Stimulated activated CD8-positive, alpha-beta memory T cell treated with anti-CD3 and anti-CD28 coated beads, Interleukin-15, amount 100 ng/mL, for 1 hour (primary cell): ENCODE measurements at places on chromosomes 6 and 20.

GRCh38 chr6:143601504-143601903, 76.3 kb upstream of the PHACTR2 start:
- no peak for DNase-seq

GRCh38 chr20:516799-517198, 26.8 kb downstream of the CSNK2A1 start:
- no peak for DNase-seq

DNA sequence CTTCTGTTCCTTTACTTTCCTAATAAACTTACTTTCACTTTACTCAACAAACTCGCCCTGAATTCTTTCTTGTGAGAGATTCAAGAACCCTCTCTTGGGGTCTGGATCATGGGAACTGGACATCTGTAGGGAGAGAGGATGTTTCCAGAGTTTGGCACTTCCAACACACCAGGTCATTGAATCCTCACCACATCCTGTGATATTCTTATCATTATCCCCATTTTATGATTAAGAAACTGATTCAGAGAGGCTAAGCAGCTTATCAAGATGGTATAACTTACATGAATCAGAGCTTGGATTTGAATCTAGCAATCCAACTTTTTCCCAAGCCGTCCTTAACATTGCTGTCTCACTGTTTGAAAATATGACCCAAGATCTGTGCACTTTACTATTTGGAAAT, 15.5 kb downstream of the PPIL6 start:
- DNase-seq: no peak

DNA sequence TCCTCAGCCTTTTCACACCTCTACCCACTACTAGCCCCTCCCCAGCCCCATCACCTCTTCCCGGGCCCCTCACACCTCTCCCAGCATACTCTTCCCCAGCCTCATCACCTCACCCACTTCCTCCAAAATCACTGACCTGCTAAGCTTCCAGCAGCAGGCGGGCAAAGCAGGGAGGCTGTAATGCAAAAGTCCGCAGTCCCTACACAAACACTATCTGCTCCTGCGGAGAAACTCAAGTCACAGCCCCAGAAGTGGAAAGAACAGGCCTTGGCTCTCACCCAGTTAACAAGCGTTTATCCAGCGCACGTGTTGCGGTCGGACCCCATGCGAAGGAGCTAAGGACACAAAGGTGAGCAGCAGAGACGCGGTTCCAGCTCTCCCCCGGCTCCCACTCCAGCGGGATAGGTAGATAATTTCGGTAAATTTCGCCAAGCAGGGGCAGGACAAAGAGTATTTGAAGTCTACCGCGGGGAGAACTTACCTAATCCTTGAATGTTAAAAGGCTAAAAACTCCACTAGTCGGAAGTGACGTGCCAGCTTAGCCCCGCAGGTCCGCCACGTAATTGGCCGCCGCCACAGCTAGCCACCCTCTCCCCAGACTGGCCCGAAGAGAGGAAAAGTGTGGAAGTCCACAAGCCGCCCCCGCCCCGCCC, 728 bp upstream of the TRIM39 start:
- peak; percentile 46 for DNase-seq

DNA sequence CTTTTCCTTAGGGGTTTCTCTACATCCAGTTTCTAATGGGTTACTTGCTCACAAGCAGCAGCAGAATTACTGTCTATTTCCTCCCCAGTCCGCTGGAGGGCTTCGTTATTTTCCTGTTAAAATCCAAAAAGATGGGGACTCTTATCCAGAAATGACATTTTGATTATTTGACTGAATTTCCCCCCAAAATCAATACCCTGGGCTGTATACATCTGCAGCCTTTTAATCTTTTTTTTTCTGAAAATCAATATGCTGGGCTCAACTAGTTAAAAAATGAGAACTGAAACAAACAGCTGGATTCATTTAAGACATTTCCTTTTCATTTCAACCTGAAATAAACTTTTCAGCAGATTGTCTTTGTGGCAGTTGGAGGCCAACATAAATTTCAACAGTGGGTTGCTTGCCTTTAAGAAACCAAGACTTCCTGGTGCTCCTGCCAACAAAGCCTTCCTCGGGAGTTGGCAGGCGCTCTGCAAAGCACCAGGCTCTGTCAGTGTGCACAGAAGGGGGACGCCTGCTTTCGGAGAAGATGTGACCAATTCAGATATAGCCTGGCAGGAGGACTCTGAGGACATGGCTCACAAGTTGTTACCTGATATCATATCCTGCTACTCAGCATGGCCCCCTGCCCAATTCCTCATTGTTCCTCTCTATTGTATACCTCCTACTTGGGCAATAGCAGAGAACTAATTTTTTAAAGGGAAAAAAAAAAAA, 204.7 kb upstream of the ARG1 start:
- DNase-seq: no peak

- DNase-seq: no peak
Observed at GRCh38 chr6:36028088-36028876, 674 bp downstream of the MAPK14 start.

DNA sequence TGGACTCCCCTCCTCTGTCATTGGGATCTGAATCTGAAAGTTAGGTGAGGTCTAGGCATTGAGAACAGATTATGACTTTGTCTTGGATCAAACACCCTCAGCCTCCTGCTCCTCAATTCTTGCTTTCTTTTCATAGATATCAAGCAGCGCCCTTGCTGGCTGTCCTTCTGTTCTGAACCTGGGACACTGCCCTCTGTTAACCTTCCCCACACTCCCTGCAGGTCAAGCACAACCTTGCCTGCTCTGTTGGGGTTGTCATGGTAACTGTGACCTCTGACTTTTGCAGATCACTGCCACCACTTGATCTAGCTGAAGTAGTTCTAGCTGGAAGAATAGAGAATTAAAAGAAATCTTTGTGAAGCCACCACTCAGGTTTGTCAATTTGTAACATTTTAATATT, 16.4 kb upstream of the MICA start:
- DNase-seq: no peak

GRCh38 chr6:5237805-5238204, 22.9 kb downstream of the LYRM4 start:
- no peak for DNase-seq

- DNase-seq: no peak
Observed at GRCh38 chr6:144106206-144106605, 10.8 kb upstream of the SF3B5 start.

- DNase-seq: no peak
Observed at GRCh38 chr20:54843865-54844264, 368.5 kb downstream of the DOK5 start.

DNA sequence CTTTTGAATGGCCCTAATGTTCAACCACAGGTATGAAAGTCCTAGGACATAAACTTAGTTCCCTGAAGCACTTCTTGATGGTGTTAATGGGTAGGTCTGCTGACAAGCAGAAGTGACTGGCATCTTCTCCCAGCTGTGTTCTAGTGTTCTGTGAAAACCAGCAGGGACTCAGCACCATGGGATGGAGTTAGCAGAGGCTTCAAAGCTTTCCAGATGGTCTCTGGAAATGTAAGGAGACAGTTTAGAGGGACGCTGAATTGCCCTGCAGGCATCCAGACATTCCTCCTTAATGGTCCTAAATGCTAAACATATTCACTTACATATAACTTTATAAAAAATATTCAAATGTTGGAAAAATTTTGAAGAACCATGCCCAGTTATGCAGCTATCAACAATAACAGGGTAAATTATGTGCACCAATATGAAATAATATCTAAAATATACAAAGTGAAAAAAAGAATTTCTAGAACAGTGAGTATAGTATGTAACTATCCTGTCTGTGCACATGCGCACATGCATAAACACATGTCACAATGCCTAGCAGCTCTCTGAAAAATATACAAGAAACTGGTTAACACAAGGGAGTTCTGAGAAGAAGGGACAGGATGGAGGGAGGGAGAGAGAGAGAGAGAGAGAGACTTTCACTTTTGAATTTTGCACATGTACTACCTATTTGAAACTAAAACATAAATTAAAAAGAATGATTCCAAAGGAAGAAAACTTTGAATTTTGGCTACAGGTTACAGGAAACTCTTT, 87.2 kb downstream of the PRDM1 start:
- no peak for DNase-seq

DNA sequence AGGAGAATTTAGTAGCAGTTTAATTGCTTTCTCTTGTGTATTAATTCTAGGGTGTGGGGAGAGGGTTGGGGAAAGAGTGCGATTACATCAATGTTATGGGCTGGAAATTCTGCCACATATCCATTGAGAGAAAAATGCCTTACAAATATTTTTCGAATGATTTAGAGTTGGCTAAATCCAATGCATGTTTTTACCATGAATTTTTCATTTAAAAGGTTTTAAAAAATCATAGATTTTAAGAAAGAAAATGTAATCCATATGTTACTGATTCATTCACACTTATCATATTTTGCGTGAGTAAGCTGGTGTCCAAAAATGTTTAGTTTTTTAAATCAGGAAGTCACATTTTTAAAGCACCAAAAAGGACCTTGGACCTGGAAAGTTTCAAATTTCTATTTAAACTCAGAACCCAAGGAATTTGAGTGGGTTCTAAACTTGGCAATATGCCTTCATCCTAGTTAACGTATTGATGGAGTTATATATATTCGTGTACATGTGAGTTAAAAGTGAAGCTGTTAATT, 627.4 kb upstream of the CITED2 start:
- no peak for DNase-seq
